ENCODE measurements at places on chromosomes 1 and 21.

DNA sequence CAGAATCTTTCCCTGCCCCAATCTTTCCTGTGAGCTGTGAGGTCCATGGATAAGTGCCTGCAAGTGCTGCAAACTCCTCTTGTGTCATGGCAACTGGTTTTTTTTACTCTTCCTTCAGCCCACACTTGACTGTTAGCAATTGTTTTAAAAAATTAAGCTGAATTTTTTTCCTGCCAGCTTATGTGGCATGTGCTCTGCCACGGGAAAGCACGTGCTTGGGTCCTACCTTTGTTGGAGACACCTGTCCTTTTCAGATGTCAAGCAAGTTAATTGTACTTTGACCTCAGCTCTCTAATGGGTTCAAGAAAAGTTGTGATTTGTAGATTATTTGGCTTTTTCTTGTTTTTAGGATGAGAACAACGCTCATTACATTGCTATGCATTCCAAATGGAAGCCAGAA lies 398.5 kb downstream of the NUF2 start:
- no peak for DNase-seq

GRCh38 chr21:42476388-42477331 lies 19.4 kb downstream of the RSPH1 start:
- DNase-seq, result no peak

- no peak for DNase-seq
These were observed 38.1 kb upstream of the POU3F1 start for GRCh38 chr1:38084700-38085099.

GRCh38 chr1:164707868-164708331 lies 148.9 kb downstream of the PBX1 start:
- no peak for DNase-seq

DNA sequence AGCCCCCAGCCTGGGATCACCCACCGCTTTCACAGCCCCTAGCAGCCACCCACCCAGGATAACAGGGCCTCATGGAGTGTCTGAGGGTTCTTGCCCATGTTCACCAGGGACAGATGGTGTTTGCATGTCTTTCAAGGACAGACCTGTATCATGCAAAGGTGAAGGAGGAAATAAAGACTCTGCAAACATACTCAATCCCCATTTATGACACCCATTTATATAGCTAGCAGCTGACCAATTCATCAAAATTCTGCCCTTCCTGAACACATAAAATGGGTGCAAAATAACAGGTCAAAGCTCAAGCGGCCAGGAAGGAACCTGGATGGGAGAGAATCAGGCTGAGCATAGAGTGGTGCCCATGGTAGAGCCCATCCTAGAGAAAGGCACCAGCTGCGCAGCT lies 32.8 kb upstream of the LYPD8 start:
- no peak for DNase-seq

GRCh38 chr1:23446661-23447310 lies 22.2 kb upstream of the TCEA3 start:
- DNase-seq, result no peak

DNA sequence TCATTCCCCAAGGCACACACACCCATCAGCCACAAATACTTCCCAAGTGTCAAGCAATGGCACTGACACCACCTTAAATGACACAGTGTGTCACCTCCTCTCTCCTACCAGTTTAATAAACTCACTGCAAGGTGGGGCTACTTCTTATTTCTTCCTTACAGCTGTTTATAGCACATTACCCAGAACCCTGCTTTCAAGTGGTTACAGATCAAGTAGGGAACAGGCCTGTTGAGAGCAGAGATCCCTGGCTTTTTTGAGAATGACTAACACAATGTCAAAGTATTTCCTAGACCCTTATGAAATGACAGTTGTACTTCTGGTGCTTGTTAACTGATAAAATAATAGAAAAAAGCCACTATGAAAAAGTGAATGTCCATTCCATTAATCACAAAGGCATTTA lies 19.8 kb downstream of the ZBTB17 start:
- DNase-seq, result no peak

DNA sequence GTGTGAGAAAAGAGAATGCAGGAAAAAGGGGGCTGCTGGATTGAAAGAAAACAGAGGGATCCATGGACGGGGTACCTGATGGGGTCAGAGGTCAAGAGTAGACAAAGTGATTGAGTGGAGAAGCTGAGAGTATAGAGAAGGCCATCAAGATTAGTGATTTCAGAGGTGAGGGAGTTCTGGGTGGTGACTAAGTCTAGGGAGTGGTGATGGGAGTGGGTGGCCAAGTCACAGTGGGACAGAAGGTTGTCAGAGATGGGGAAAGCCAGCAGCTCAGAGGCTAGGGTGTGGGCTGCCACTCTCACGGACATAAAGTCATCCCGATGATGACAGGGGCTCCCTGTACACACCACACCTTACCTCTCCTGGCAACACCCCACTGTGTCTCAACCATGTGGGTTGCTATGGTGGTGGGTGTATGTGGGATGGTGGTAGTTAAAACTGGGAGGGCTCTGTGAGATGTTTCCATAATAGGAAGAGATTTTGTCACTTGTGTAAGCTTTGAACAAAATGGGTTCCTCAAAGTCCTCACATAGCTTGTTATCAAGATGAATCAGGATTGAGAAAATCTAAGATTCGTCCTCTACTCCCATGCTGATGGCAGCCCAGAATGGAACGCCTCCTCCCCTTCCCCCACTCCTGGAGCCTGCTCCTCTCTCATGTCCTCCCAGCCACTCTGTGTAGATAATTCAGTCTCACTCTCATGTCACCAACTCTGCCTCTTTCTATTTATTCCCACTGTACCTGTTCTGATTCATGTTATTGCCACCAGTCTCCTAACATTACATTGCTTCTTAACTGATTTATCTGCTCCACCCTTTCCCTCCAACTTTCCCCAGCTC lies 20.3 kb upstream of the CSF1 start:
- DNase-seq, result no peak

Data from stimulated activated CD4-positive, alpha-beta T cell treated with anti-CD3 and anti-CD28 coated beads, Interleukin-1b, Interleukin-23, amount 100 ng/mL, for 1 hour (primary cell).